CD4-positive, alpha-beta T cell treated with Interleukin-21 for 1 hour (primary cell): ENCODE measurements at places on chromosomes 4 and X.

GRCh38 chr4:131584587-131584986, 1564.5 kb upstream of the PCDH10 start:
- no peak for DNase-seq

DNA sequence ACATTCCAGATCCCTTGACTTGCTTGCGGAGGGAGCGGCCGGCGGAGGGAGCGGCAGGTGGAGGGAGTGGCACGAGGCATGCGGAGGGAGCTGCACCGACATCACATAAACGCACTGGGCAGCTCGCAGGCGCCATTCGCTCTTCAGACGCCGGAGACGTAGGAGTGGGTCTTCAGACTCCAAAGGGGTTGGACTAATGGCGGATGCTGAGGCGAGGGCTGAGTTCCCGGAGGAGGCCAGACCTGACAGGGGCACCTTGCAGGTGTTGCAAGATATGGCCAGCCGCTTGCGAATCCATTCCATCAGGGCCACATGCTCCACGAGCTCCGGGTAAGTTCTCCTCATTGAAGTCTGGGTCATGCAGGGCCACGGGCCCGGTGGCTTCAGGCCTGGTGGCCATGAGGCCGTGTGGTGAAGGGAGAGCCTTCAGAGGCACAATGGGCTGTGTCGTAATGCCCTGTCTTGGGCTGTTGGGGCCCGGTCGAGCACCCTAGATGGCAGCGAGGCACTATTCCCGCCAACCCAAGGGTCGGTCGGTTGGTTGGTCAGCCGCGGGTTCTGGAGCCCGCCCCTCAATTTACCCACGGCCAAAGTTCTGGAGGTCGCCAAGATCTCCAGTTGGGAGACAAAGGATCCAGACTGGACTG, at the start of gene TKTL1:
TSS of gene TKTL1 (plus strand) at position 132 of the 647 bp plus-strand sequence. CDS start at position 197, 65 bp downstream.
- no peak for DNase-seq

- no peak for DNase-seq
These were observed 16.4 kb downstream of the MAGEA4 start for GRCh38 chrX:151929126-151929525.

DNA sequence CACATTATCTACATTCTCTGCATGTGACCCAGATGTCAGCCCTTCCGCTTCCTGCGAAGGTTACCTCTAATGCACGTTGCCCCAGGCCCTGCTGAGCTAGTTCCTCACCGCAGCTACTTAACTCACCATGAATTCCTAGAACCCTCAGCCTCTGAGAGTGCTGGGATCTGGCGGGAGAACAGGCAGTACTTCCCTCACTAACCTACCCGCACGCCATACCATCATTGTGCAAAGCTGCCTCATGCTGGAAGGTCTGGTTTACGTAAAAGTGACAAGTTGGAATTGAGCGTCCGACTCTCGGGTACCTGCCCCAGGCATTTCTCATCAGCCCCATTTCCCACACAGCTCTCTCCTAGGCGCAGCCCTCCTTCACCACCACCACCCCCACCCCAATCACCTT, 6.3 kb downstream of the SLC25A4 start:
- no peak for DNase-seq

GRCh38 chr4:184526228-184526627, 51.9 kb upstream of the IRF2 start:
- no peak for DNase-seq

DNA sequence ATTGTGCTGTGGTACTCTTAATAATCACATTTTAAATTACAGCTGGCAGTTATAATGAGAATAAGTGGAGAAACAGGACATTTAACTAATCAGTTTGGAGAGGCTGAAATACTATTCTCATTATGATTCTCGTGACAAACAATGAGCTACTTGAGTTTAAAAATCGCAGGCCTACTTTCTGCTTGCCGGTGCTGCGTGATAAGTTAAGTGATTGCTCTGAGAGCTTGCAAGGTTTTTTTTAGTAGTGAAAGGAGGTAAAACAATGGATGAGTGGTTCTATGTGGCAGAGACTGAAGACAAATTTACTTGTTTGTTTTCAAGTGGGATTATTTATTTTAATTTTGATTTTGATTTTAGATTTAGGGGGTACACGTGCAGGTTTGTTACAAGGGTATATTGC, 114.0 kb downstream of the RAPGEF2 start:
- no peak for DNase-seq

- peak; percentile 37 for DNase-seq
These were observed 759 bp upstream of the TBC1D1 start for GRCh38 chr4:37889849-37890800.

GRCh38 chrX:45768666-45769236, 568.1 kb upstream of the DIPK2B start:
- DNase-seq = peak; percentile 29

DNA sequence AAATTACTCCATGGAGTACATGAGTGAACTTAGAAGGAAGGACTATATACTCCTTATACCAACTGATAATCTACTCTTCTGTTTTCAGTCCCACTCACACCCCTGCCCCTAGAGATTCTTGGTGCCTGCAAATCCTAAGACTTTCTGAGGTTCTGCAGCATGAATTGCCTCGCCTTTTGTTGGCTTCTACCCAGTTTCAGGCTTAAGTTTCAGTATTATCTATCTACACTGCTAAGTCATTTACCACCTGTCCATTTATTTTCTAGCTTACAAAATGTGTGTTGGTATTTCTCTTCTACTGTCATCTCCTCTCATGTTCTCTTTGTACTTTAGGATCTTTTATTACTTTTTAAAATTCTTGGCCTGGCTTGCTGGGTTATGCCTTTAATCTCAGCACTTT, 94.4 kb upstream of the AMOT start:
- DNase-seq = no peak

DNA sequence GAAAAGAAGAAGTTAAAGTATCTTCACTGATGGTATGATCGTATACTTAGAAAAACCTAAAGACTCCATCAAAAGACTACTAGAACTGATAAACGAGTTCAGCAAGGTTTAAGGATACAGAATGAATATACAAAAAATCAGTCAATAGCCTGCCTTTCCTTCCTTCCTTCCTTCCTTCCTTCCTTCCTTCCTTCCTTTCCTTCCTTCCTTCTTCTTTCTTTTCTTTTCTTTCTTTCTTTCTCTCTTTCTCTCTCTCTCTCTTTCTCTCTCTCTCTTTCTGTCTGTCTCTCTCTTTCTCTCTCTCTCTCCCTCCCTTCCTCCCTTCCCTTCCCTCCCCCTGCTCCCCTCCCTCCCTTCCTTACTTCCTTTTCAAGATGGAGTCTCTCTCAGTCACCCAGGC, 362.7 kb downstream of the BMPR1B start:
- DNase-seq = no peak

DNA sequence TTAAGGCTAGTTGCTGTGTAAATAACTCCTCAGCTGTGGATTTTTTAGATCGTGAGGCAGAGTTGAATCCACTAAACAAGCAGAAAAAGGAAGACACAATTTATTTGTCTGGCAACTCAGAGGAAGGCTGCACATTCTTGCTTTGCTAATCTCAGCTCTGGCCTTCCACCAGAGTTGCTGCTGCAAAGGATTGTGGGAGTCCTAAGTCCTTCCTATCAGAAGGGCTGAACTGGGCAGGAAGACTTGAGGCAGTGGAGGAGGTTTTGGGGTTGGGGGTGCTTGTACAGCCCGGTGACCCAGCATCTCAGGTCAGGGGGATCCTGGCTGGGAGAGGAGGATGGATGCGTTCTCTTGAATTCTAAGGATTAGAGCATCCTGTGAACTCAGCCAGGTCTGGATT, 11.0 kb upstream of the VSIG1 start:
- DNase-seq = no peak

GRCh38 chr4:173573286-173573685, 43.3 kb upstream of the HAND2 start:
- DNase-seq = no peak

GRCh38 chr4:3518941-3519340, 13.3 kb downstream of the LRPAP1 start:
- DNase-seq = no peak

DNA sequence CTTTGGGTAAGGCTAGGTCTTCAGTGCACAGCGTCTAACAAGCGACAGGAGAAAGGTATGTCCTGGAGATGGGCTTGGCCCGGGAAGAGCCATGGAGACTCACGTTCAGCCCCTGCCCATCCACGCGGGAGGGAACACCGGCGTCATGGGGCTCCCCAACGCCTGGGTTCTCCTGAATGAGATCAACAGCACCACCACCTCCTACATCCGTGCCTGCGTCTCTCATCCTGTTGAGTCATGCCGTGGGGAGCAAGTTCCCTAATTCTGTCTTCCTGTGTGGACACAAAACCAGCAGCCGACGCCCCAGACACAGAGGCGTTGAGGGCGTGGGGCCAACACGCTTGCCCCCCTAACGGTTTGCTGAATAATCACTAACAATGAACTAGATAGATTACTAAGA, 20.1 kb upstream of the IL3RA start:
- DNase-seq = peak; percentile 34

GRCh38 chrX:12249997-12250396, 111.7 kb downstream of the FRMPD4 start:
- no peak for DNase-seq

DNA sequence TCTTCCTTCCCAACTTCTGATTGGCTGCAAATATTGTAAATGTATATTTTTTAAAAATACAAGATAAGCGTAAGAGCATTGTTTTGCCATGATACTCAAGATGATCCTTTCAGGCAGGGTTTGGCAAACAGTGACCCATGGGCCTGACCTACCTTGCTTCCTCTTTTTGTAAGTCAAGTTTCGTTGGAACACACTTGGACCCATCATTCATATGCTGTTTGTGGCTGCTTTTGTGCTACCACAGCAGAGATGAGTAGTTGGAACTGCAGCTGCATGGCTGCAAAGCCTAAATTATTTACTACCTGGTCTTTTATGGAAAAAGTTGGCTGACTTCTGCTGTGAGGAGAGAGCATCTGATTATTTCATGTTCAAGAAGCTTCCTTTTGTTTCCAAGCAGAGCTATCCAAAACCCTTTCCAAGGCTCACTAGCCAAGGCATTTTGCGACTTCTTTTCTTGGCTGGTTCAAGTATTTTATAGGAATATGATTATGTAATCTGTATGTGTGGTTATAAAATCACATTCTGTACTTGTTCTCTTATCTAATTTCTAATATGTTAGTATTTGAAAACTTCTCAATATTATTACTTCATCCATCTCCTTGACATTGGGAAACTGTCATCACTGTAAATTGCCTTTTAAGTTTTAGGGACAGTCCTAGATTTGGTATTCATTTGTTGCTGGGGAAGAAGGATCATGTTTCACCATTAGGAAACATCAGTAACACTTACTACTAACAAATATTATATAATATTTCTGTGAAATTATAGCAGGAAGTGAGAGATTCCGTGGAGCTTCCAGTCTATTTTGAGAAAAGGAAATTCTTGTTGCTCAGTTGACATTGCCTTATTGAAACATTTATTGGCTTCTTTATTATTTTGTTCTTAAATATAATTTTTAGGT, 109.2 kb downstream of the ARHGAP10 start:
- no peak for DNase-seq

DNA sequence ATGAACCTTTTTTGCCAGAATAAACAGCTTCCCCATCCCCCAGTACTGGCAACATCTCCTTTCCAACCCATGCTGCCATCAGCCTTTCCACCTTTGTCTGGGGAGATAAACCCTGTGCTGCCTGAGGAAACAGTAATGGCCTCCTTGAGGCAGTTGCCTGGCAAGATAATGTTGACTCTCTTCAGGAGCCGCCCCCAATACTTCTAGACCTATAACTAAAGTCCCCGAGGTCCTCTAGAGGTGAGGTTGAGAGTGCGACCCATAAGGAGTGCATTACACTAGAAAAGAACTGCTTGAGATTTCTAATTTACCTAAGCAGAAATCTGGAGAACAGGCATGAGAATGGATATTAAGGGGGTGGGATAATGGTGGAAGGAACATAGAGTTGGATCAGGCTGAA, 963.2 kb upstream of the PCDH7 start:
- DNase-seq = no peak

GRCh38 chr4:170325599-170325998, 235.8 kb upstream of the AADAT start:
- DNase-seq = no peak

DNA sequence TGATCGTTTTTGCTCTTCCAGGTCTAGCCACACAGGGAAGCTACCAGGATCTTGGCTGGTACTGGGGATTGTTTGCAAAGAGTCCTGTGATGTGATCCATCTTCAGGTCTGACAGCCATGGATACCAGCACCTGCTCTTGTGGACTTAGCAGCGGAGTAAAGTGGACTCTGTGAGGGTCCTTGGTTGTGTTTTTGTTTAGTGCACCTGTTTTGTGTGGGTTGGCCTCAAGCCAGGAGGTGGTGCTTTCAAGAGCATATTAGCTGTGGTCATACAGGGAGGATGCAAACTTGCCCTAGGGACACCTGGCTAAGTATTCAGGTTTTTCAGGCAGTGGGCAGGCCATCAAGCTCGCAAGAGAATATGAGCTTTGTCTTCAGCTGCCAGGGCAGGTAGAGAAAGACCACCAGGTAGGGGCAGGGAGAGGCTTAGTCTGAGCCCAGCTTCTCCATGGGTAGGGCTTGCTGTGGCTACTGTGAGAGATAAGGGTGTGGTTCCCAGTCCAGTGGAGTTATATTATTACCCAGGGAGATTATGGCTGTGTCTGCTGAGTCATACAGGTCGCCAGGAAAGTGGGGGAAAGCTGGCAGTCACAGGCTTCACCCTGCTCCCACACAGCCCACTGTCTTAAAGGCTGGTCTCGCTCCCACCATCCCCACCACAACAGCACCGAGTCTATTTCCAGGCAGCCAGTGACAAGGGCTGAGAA, 293.7 kb downstream of the PCDH18 start:
- DNase-seq = no peak

- no peak for DNase-seq
These were observed 243.1 kb upstream of the TENM3 start for GRCh38 chr4:182000077-182000476.

GRCh38 chrX:147476008-147476407, 435.7 kb upstream of the FMR1 start:
- DNase-seq = peak; percentile 1

- no peak for DNase-seq
These were observed 25.3 kb downstream of the IQCM start for GRCh38 chr4:149790172-149790907.

DNA sequence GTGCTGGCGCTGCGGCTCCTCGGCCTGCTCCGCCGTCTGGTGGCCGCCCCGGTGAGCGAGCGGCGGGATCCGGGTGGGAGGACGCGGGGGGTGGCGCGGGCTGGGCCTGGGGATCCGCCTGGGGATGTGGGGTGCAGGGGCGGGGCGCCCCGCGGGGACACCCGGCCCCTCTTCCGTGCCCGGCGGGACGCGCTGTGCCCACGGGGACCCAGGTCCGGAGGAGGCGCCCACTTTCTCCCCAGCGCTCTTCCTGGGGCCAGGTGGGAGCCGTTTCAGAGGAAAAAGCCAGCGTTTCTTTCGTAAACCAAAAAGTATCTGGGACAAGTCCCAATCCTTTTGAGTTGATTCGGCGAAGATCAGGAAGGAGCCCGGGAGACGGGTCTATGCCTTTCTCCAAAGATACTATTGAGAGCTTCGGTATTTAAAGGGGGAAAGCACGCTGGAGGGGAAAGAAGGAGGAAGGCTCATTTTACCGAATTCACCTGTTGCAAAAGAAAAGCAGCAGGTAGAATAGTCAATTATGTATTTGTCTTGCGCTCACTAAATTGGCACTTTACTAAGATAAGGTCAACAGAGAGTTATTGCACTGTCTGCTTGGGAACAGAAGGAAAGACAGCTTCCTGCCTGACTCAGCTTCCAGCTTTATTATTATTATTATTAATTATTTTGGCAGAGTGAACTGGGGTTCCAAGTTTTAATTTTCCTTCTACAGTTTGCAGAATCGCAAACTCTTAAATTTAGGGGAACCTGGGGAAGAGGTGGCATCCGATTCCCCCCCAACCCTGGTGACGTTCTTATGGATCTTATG, 81.5 kb upstream of the CD99 start:
- no peak for DNase-seq
